GM12891 (cell line): ENCODE measurements at places on chromosomes 16 and 17.

GRCh38 chr16:85526185-85526974 is 86.7 kb upstream of the GSE1 start:
- DNase-seq, result no peak

GRCh38 chr16:87491522-87492290 is 1.1 kb downstream of the ZCCHC14 start:
- no peak for DNase-seq

GRCh38 chr16:88434353-88434690 is 18.8 kb upstream of the ZFPM1 start:
- no peak for DNase-seq

DNA sequence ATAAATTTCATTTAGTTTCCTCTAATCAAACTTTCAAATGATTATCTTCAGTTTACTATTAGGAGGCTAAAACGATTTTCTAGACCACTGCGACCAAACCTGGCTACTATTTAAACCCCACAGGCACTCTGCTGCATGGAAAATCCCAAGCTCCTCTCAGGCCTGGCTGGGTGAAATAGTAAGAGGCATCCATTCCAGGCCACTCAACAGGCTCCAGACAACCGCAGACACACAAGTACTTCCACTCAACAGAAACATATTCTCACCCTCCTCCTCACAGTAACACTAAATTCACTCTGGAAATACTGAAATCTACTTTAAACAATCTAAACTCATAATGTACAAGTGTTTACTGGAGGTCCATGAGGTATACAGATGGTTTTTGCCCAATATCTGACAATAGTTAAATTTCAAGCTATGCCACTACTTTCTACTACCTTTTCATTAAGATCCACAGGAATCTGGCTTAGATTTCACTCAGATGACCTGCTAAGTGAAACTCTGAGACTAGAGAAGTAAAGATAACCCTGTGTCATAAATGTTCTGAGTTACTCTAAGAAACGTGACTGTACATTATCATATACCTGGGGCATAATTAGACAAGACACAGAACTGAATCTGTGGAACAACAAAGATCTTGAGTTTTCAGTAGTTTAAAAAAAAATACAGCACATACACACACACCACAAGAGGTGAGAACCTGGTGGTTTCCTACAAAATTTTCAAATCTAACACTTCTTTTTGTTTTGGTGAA is 10.4 kb downstream of the VPS53 start:
- DNase-seq, result no peak

DNA sequence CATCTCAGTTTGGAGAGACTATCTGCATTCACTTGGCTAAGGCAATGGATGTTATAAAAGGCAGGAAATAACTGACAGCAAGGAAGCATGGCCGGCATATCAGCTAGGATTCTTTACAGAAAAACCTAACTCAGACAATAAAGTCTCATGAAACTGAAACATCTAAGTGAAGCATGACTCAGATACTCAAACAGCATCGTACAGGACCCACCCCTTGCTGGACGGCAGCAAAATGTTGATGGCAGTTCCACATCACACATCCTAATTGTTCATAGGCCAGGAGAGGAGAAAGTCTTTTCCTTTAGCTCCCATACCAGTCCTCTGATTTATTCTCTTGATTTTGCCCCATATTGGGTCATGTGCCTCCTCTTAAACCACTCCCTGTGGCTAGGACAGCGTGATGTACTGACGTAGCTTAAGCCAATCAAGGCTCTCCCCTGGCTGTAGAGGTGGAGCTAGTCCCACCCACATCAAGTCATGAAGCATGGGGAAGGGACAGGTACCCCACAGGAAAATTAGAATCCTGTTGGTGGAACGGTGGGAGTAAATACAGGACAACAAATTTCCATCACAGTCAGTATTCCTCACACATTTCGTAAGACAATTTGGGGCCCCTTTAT is 178.9 kb downstream of the IRX3 start:
- no peak for DNase-seq

GRCh38 chr16:84228256-84228838 is 11.5 kb downstream of the KCNG4 start:
- DNase-seq, result no peak

- no peak for DNase-seq
These were observed at the start of gene BAHCC1 for GRCh38 chr17:81394921-81395599. BAHCC1 (plus strand) TSS chr17:81395457; CDS start chr17:81399740, 4,283 bp downstream.

GRCh38 chr16:63981639-63982038 is 1140.2 kb downstream of the CDH11 start:
- DNase-seq, result no peak

DNA sequence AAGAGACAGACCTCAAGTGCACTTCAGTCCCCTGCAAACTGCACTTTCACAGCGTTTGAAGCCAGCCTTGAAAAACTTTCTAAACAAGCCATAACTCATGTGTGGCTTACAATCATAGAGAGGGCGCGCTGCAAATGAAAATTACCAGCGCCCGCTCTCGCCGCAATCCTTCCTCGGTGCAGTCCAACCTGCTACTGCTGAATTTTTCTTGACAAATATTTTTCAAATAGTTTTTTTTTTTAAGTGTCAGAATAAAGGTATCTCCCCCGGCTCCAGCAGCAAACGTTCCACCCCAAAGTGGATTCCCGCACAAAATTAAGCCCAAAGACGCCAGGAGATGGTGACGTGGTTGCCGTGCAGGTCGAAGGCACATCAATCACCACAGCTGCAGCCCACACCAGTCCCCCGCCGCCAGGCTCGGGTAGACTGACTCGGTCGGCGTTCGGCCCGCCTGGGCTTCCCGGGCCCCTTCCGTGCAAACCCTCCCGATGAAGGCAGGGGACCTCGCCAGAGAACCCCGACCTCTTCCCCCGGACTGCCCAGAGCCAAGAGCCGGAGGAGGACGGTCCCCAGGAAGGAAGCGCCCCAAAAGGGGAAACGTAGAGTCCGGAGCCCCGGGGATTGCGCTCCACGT is 630 bp downstream of the GRB2 start:
- DNase-seq, result no peak

DNA sequence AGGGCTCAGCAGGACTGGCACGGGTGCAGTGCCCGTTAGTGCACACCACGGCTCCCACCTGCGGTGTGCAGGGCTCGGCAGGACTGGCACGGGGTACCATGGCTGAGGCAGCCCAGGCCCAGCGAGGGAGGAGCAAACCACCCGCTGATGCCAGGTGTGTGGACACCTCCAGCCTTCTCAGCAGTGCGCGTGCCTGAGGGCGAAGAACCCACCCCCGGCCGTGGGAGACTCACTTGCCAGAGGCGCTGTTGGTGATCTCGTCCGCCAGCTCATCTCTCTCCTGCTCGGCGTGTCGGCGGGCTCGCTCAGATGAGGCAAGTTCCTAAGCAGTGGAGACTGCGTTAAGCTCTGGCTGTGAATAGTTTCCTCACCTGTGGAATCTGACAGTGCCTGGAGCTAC is 45.4 kb downstream of the NDEL1 start:
- no peak for DNase-seq

DNA sequence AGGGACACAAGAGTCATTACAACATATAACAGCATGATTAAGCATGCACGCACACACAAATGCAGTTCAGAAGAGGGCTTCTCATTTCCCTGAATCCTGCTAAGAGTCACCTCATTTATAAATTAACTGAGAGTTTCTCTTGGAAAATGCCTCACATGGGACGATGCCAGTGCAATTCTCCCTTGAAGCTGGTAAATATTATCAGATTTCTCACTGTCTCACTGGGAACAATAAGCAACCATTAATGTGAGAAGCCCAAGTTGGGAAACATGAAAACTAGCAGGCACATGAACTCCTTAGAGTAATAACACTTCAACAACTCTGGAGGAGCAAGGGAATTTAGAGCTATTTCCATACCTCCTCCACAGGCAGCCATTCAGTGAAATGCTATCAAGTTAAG is 26.4 kb downstream of the SETD6 start:
- DNase-seq, result no peak

- no peak for DNase-seq
These were observed 10.5 kb downstream of the CCR7 start for GRCh38 chr17:40554646-40555295.

DNA sequence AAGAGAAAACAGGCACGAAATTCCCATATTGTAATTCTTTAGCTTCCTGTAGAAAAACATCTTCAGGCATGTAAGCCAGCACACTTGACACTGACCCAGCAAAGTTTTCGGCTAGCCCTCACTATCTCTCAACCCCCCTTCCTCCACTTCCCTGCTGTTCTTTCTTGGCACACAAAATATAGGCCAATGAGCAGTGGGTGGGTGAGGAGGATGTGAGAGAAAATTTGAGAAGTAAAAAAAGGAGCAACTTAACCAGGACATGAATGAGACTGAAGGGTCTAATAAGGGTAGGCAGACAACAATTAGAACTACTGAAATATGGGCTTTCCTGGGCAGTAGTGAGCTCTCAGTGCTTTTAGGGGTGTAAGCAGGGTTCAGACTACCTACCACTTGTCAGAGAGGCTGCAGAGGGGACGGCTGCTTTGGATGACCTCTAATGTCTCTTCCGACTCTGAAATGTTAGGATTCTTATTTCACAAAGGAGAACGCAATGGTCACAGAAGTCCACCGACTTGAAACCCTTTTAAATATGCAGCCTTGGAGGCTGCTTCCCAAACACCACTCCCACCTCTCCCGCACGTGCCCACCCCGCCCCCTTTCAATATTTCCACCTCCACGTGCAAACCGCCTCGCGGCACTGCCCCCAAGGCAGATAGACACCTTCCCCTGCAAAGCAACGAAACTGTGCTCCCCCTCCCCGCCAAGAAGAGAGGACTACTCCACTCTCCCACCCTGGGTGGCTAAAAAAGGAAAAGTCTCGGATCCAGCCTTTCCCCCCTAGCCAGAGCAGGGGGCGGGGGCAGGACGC is 889 bp downstream of the MBTD1 start:
- no peak for DNase-seq

DNA sequence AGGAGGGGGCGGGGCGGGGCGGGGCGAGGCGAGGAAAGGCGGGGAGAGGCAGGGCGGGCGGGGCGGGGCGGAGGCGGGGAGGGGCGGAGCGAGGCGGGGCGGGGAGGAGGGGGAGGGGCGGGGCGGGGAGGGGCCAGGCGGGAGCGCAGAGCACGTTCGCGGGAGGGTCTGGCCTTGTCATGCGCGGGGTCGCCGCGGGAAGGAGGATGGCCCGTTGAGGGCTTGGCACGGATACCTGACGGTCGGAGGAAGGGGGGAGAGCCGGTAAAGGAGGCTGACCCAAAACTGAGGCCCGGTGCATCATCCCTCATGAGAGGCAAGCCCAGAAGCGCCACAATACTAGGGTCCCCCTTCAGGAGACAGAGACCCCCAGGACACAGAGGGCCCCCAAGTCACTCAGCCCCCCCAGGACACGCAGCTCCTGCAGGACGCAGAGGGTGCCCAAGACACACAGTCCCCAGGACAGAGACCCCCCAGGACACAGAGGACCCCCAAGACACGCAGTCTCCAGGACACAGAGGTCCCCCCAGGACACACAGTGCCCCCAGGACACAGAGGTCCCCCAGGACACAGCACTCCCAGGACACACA is 593 bp upstream of the WDR45B start:
- peak; percentile 53 for DNase-seq

DNA sequence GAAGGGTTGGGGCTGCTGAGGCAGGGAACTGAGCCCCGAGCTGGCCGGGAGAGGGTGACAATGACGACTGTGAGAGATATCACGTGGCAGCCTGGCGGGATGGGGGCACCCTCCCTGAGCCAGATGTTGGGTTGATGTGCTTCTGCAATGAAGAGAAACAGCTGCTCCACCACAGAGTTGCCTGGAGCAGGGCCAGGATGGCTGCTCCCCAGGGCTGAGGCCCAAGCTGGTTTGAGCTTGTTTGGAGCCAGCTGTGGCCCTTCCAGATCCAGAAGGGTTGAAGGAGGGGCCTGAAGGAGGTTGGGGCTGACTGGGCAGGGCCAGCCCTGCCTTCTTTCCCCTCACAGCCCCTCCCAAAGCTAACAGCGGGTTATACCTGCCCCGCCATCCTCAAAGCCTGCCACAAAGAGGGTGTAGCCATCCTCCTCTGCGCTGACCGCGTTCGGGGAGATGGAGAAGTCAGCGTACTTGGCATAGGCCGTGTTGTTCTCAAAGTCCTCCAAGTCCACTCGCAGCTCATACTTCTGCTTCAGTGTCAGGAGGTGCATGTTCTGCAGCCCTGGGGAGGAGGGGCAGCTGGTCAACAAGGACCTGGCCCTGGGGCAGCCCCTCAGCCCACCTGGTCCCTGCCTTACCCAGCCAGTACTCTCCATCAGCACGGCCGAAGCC is 2.1 kb downstream of the MFAP4 start:
- DNase-seq, result no peak

DNA sequence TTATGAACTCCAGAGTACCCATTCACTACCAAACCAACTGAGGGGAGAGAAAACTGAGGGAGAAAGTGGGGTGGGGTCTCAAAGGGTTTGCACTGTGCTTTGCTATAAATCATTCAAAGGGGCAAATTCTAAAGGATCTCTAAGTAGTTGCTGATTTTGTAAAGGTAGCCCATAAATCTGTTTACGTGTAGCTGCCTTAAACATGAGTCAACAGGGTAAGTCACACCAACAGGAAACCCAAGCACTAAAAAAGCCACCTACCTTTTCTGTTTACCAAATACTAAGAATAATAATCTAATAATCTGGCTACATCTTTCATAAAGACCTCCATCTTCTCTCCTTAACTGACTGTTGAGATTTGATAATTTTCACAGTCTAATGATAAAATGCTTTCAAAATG is 8.4 kb upstream of the HSBP1 start:
- DNase-seq, result no peak

DNA sequence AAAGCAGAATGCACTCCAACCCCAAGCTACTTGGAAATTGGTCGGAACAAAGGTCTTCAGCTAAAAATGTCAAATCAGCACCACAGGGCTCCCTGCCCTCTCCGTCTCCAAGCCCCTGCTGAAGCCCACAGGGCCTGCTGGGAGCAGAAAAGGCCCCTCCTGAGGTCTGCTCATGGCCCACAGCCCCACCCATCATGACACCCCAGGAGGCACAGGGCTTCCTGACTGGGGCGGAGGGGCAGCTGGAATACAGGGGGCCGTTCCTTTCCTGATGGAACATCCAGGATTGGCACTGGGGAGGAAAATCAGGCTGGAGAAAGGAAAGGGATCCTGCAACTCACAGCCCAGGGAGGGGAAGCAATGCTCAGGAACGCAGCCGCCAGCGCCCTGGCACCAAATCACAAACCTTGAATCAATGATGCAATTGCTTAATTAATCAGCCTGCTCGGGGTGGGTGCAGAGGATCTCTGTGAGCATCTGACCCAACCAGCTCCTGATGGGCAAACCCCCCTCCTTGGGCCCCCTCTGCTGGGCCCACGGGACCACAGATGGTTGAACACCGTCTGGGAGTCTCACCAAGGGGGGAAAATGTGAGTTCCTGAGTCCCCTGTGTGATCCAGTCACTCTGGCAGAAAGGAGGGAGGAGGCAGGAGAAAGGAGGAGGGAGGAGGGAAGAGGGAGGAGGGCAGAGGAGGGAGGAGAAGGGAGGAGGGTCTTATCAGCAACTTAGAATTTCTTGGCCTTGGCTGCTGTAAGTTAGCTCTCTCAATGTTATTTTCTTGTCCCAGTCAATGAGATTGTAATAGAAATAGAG is 155.5 kb downstream of the ZNF423 start:
- no peak for DNase-seq

DNA sequence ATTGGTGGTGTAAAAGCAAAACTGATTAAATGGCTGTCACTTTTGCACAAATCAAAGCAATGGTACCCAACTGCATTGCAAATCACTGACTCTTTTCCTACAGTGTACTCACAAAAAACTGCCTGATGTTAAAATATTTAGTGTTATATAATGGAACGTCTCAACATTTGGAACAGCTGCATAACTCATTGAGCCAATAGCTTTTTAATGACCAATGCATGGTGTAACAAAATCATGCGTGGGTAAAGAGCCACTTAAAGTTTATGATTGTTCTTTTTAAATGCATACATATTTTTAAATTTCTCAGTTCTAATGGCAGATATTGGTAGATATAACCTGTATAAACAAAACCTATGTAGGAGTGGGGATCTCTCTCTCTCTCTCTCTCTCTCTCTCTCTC is 204.0 kb upstream of the MPHOSPH6 start:
- DNase-seq, result no peak
